ENCODE measurements at places on chromosomes 1 and 21.

GRCh38 chr1:157487504-157487903 is 64.8 kb downstream of the FCRL5 start:
- no peak for DNase-seq

DNA sequence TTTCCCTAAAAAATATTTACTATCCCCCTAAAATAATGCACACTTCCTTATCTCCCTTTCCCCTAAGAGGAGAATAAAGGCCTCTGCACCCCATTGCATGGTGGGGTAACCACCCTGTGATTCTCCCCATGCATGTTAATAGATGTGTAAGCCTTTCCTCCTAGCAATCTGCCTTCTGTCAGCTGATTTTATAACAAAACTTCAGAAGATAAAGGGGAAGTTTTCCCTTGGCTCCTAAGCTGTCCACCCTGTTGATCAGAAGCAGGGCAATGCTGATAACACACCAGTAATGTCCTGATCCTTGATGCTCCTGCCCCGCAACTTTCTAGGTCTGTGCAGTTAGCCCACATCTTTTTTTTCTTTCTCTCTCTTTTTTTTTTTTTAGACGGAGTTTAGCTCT is 11.4 kb upstream of the RNF187 start:
- no peak for DNase-seq

DNA sequence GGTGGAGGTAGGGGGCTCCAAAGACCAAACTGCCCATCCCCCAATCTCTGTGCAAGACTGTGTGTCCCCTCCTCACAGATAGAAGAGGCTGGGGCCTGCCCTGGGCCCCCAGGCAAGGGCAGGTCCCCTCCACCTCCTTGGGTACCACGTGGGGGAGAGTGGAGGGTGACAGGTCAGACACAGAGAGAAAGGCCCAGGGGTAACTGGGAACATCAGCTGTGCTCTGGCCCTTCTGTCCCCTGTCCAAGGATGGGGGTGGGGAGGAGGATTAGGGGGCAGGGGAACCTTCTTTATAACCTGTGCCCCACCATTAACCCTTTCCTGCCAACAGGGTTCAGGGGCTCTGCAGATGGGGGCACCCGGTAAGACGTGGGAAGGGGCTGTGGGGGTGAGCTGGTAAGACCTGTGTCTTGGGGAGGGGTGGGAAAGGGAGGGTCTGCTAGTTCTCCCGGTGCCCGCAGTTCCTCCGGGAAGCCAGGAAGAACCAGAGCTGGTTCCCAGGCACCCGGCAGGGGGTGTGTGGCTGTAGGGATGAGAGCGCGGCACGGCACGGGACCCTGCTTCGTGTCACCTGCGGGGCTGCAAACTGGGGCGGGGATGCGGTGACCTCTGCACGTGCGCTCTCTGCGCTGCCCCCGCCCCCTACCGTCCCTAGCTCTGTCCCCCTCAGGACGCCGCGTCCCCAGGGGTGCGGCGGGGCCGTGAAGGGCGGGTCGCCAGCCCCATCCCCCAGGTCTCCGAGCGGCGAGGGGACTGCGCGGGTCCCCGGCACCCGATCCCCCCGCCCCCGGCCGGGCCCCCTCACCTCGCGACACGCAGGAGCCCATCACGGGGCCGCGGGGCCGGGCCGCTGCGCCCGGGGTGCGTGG is 601 bp downstream of the FAM131C start:
- no peak for DNase-seq

- DNase-seq: no peak
Measured at GRCh38 chr1:211775170-211775569, 55.4 kb downstream of the LPGAT1 start.

DNA sequence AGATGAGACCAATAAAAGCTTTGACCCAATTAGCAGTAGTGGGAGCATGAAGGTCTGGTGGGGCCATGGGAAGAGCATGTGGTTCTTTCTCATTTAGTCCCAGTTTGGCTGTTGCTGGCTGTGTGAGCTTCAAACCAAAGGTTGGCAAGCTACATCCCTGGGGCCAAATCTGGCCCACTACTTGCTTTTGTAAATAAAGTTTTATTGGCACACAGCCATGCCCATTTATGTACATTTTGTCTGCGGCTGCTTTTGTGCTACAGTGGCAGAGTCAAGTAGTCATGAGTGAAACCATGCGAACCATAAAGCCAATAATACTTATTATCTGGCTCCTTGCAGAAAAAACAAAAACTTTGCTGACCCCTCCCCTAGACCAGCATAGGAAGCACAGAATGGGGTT is 196.9 kb downstream of the PRDM2 start:
- no peak for DNase-seq

- DNase-seq: peak; percentile 67
Measured at GRCh38 chr1:203672346-203672745, 45.7 kb downstream of the ATP2B4 start.

- no peak for DNase-seq
Measured at GRCh38 chr1:88351960-88352359, 332.1 kb upstream of the PKN2 start.
